ENCODE measurements at places on chromosomes 7 and 10.

- no peak for DNase-seq
These were observed 81.6 kb downstream of the ARHGAP22 start for GRCh38 chr10:48523212-48523819.

DNA sequence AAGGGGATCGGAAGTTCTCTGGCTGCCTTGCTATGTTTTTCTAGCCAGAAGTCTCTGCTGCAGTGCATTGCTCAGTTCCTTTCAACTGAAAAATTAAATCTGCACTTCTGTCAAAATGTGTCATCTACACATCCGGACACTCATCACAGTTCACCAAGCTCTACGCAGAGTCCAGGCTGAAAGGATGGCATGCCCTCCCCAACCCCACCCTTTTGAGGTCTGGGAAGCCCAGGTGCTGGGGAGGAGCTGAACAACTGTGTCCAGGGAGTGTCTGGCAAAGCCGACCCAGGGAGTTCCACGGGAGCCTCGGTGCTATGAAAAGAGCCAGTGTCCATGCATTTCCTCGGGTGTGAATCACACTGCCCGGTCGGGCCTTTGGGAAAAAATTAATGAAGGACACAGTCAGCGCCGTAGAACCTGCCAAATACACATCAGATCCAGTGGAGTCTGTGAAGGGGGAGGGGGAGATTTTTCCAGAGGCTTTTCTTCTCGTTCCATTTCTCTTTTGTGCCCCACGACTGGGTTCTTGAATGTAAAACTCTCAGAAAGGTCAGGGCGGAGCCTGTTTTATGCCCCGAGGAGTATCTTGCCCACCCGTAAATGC, 757 bp upstream of the PALS2 start:
- no peak for DNase-seq

DNA sequence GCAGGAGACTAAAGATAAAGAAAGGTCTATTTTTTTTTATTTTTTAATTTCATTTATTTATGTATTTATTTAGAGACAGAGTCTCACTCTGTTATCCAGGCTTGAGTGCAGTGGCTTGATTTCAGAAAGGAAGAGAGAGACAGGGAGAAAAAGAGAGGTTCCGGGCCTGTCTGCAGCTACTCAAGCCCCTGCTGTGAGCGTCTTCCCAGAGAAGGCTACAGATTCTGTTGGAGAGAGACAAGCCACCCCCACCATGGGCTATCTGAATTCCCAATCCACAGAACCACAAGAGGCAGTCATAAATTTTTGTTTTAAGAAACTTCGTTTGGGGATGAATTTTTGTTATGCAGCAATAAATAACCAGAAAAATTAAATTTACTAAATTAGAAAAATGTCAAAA, 68.1 kb downstream of the CALN1 start:
- no peak for DNase-seq

DNA sequence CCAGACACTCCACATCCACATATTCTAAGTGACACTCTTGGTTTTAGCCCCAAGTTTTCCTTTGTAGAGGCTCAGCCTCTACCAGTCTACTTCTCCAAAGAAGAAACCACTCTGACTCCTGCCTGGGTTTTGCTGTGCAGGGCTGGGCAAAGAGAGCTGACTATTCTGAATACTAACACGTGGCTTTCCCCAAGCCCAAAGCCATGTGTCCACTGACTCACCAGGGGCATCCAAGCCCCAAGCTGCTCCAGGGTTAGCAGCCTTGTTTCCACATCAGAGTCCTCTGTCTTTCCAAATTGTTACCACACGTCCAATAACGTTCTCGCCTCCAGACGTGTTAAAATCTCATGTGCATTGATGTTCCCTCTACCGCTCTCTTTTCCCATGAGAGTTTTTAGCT, 8.7 kb downstream of the GALNTL5 start:
- DNase-seq: no peak

DNA sequence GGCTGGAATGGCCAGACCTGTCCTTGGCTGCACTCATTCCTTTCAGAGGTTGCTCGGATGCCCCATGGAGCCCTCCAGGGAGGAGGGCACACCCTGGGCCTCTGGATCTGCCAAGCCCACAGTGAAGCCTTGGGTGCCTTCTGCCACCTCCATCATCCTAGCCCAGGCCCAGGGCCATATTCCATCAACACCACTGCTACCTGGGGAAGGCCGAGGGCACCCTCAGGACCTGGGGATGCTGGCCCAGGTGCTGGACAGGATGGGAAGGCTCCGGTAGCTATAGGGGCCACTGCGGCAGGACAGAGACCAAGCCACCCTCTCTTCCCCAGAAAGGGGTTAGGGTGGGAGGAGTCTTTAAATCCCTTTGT, 810 bp downstream of the OPN4 start:
- no peak for DNase-seq

DNA sequence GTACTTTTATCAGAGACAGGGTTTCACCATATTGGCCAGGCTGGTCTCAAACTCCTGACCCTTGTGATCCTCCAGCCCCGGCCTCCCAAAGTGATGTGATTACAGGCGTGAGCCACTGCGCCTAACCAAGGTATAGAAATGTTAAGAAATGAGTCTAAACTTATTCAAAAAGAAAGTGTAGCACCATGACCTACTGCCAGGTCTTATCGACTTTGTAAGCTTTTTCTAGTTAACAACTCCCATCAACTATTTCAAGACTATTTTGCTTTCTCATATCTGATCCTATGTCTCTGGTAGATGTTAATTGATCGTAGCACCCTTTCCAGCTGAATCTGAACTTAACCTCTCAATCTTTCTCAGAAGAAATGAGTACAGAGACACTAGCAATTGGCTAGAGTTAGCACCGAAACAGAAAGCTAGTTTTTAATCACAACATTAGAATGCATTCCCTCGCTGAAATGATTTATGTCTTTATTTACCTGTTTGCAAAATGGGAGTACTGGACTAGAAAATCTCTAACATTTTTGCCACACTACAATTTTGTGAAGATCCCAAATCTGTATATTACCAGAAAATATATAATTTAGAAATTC, 114.0 kb upstream of the HGF start:
- no peak for DNase-seq

- peak; percentile 9 for DNase-seq
These were observed 35.1 kb upstream of the DNAH11 start for GRCh38 chr7:21507627-21508343.

- no peak for DNase-seq
These were observed 609.0 kb downstream of the SDK1 start for GRCh38 chr7:3910054-3910453.

DNA sequence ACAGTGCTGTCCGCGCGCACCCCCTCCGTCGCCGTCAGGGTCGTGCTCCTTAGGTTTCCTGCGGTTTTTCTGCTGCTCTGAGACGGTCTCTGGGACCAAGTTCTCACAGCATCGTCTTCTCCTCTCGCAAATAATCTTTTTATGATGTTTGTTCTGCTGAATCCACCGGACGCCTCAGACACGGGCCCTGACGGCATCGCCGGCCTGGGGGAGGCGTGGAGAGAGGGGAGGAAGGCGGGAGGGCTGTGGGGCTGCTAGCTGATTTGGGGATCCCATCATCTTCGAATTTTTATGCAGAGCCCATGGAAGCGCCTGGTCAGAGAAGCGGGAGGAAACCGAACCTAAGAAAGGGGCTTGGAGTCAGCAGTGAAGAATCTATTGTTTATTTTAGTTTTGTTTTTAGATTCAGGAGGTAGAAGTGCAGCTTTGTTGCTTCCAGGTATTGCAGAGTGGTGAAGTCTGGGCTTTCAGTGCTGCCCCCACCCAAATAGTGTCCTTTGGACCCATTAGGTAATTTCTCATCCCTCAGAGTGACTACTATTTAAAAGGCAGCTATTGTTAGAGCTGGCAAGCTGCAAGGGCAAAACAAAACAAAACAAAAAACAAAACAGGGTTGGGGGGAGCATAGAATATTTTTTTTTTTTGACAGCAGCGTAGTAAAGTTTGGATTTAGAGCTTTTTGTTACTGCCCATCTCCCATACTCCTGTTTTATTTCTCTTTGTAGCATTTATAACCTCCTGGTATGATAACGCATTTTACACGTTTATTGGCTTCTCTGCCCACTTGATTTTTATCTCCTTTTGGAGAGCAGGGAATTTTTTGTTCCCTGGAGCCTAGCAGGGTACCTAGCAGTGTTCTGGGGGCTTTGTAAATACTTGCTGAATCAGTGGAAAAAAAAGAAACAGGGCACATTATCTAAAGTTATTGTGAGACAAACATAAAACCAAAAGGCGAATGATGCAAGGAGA, 92.6 kb downstream of the SPAG6 start:
- peak; percentile 24 for DNase-seq

Measured in stimulated activated CD4-positive, alpha-beta T cell treated with anti-CD3 and anti-CD28 coated beads, Interleukin-2, amount 100 ng/mL, for 4 hours (primary cell).